A172 (cell line): ENCODE measurements at places on chromosomes 3 and 15.

- peak; percentile 60 for DNase-seq
Observed at GRCh38 chr3:107227091-107227490, 150.1 kb upstream of the CCDC54 start.

GRCh38 chr3:189842681-189843602 lies 211.8 kb downstream of the TP63 start:
- no peak for DNase-seq

DNA sequence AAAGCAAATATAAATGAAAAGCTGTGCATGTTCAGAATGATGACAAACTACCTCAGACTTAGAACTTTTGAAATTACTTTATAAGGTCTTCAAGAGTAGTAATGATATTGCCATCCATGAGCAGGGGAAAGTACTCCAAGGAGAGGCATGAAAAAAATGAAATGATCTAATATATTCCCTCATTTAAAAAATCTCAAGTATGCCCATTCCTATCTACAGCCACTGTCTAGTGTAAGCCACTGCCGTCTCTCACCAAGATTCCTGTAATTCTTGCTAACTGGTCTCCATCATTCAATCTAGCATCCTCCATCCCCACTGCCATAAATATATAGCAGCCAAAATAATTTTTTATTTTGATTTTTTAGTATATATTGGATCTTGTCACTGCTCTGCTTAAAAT lies 258.8 kb downstream of the PLOD2 start:
- DNase-seq, result no peak

DNA sequence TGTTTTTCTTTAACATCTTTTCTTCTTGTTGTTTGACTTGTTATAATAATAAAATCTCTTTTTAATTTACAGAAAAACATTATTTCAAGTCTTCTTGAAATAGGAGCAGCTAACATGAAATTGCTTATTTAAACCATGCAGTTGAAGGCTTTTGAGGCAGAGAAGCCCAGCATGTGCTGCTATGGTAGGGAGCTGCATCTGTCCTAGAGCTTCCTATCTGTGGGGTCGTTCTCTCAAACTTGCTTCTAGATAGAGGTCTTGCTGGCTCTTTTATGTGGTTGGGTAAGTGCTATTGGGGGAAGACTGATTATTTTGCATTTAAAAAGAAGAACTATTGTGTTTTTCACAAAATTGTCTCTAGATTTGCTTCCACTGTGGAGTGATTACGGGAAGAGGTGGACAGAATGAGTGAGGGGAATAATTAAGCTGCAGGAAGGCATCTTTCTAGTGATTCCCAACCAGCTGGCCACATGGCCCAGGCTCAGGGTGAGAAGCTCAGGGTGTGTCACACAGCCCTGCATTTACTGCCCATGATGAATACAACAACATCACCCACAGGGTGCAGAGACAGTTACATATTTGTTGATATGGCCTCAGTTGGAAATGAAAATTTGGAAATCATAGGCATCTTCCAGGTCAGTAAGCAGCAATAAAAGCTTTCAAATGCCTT lies 98.7 kb downstream of the CHST2 start:
- DNase-seq, result no peak

GRCh38 chr3:19970327-19970726 lies 23.4 kb downstream of the RAB5A start:
- no peak for DNase-seq

DNA sequence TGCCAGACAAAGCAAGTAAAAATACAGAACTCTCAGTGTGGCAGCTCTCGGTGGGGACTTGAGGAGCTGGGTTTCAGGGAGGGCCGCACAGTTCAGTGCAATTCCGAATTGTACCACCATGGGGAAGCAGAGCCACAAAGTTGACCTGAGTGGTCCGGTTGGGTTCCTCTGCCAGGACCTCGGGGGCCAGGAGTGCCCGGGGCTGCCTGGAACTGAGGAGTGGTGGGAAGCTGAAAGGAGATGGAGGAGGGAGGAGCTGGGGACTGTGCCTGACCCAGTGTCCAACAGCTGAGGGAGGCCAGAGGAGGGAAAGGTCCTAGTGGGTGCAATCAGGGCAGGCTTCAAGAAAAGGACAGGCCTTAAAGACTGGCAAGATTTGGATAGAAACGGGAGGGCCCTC lies 32.2 kb upstream of the TRH start:
- peak; percentile 69 for DNase-seq

GRCh38 chr15:76163457-76164295 lies 103.9 kb downstream of the TMEM266 start:
- no peak for DNase-seq

DNA sequence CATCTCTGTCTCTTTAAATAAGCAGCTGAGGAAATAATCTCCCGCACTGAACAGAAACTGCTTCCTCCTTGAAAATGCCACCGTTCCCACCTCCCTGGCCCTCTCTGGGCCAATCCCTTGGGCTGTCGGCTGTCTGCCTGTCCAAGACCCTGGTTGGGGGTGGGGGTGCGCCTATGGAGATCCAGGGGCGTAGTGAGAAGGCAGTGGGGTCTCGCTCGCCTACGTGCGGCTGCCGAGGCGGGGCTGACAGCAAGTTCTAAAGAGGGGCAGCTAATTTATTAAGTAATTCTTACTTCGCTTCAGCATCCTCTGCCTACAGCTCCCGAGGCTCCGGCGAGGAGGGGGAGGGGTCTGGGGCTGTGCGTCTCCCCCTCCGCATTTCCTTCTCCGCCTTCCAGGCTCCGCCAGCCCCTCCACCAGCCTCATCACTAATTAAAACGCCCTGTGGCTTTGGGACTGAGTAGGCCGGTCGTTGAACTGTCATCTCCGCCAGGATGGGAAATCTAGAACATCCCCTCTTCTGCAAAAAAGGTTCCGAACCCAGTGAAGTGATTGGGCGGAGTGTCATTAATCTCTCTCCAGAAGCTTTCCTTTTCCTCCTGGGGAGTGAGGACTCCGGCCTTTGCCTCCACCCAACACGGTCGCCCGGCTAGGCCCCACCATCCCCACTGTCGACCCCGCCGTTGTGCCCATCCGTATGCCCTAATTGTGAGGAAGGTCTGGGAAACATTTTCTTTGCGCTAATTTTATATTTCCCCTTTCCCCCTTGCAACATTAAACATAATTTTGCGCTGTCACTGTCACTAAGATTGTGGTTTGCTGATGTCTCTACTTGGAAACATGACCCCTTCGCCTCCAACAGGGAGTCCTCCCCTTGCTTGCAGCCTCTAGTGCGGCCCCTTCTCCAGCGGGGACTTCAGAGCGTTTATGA lies 16.9 kb downstream of the NR2F2 start:
- no peak for DNase-seq
